NCI-H2107 (cell line): ENCODE measurements at places on chromosomes 11 and 22.
A peak's percentile ranks its signal among the peaks of the same experiment; 100 is the strongest.

DNA sequence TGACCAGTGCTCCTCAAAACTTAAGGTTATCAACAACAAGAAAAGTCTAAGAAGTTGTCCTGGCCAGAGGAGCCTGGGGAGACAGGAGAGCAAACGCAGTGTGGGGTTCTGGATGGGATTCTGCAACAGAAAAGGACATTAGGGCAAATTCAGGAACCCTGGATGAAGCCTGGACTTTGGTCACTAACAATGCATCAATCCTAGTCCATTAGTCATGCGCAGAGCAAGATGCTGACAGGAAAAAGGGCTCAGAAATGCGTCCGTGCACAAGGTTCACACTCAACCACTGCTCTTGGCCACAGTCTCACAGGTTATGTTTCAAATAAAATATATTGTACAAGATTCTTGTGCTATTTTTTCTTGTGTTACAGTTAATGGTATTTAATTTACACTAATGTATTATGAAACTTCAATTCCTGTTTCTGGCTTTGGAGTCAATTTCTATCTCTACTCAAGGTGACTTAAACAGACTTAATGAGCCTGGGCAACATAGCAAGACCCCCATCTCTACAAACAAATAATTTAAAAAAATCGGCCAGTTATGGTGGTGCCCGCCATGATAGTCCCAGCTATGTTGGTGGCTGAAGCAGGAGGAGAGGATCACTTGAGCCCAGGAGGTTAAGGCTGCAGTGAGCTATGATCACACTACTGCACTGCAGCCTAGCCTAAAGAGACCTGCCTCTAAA lies 13.6 kb downstream of the GNB1L start:
- no peak for DNase-seq

DNA sequence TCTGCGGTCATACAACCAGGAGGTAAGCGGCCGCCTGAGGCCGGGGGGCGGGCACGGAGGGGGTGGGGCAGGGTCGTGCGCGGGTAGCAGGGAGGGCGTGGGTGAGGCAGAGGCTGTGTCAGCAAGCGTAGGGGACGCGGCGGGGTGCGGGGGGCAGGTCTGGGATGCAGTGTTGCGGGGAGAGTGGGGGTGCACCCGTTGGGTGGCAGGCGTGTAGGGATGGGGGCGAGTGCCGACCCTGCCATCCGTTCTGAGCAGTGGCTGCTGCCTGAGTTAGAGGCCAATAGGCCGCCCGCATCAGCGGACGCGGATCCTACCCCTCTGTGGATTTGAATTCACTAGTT lies 1.4 kb downstream of the RIC8A start:
- DNase-seq = no peak

DNA sequence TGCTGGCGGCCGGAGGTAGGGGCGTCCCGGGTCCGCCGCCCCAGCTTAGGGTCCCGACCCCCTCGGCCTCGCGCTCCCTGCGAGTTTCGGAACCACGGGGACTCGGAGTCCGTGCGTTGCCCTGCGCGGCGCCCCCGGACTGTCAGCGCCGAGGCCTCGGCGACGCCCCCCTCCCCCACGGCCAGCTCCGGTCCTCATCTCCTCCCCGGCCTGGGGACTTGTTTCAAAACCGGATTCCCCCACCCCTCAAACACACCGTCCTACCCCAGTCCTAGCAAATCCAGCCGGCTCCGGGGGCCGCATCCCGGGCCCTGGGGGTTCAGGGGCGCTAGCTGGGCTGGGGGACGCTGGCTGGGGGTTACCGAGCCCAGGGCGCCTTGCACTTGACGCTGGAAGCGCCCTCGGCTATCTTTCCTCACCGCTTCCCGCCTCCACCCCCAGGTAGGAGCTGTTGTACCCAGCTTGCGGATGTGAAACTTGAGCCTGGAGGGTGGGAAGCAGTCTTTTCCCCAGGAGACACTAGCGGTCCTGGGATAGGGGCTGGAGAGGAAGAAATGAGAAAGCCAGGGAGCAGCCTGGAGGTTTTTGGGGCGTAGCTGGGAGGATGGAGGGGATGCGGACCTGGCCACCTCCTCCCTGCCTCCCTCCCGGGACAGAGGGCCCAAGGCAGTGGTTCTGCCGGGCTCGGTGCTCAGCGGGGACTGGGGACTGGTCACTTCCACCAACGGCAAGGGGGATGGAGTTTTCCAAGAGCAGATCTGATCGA lies 550 bp downstream of the FBLN1 start:
- DNase-seq = no peak

- no peak for DNase-seq
Measured at GRCh38 chr11:83721263-83721662, 435.1 kb upstream of the CCDC90B start.

- DNase-seq = no peak
Measured at GRCh38 chr11:65225279-65226102, 36.3 kb upstream of the POLA2 start.

GRCh38 chr11:131868629-131869507 lies 498.5 kb downstream of the NTM start:
- no peak for DNase-seq

- DNase-seq = no peak
Measured at GRCh38 chr11:4496557-4497248, 14.3 kb downstream of the OR52K1 start.

DNA sequence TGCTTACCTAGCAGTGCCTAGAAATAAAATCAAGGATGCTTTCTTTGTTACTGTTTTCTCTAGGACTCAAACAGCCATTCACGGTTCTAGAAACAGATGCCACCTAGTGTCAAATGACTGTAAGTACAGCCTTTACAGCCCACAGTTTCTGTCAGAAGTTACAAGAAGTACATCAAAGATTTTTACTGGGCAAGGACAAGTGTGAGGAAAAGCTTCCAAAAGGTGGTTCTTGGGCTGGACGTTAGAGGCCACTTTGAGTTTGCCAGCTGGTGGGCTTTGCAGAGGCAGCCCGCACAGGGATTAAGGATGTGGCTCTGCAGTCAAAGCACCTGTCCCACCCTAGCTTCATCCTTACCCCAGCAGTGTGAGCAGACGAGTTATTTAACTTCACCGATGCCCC lies 6.9 kb downstream of the KMT5B start:
- peak; percentile 19 for DNase-seq

- no peak for DNase-seq
Measured at GRCh38 chr22:32335471-32335870, 22.2 kb upstream of the RFPL3 start.

DNA sequence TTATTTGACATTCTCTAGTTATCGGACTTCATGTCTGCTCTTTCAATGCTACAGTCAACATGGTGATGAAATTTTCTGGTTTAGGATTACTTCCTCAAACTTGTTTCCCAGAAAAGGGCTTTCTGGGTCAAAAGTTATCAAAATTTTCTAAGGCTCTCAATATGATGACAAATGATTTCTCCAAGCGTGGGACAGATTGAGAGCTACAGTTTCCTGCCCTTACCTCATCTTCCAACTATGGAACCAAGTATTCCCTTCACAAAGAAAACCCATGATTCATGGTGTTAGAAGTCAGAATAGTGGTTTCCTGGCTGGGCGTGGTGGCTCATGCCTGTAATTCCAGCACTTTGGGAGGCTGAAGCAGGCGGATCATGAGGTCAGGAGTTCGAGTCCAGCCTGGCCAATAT lies 17.8 kb downstream of the MYO18B start:
- no peak for DNase-seq

DNA sequence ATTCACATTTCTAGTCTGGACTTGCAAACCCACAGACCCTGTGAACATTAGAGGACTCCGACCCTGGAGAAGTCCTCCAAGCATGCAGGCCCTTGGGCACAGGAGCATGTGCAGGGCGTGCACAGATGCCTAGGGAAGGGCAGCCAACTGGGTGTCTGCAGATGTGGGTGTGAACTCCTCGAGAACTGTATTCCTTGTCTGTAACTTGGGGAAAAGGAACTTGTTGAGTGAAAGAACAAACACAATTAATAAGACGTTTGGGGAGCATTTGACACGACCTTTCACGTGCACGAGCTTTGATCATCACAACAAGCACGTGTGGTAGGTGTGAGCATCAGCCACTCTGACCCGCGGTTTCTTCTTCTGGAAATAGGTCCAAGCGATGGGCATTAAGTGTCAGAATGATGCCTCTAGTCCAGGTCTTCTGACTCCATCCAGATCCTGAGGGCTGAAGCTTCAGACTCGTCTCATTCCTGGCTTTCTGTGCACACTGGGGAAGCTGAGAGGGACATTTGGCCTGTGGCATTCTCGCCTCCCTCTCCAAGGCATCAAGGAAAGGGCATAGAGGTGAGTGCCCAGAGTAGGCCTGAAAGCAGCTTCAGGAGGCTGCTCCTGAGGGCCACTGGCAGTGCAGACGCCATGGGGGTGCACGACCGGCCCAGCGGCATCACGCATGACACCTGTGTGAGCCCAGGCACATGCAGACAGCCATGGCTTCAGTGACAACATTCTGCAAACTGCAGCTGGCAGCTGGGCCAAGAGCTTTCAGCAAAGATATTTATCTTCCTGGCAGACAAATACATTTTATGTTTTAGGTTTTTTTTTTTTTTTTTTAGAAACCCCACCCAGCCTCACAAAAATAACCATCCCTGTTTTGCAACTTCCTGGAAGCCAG lies 32.5 kb downstream of the ALX4 start:
- DNase-seq = no peak

DNA sequence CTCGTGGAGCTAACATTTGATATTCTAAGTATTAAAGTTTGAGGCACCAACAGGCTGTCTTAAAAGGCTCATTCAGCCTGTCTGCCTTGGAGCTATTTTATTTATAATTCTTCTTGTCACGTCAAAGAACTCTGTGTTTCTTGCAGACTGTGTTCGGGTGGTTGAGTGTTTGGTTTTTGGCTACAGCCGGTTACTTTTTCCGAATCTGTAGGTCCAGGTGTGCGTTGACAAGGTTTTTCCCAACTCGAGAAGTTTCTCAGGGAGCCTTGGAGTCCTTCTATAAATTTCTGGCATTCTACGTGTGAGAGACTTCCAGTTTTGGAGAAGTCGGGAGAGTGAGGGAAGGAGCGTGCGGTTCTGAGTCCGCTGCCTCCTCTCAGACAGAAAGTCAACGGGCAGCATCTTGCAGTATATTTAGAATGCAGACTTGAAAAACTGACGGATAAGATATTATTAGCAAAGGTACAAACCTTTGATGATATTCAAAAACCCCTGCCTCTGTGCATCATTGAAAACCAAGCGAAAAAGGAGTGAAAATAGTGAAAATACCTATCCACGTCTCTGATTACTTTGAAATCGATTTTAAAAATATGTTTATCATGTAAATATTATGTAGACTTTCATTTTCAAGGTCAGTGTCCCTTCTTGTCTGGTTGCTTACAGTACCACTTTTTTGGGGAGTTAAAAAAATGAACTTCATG lies 85.2 kb upstream of the PPARA start:
- no peak for DNase-seq

- DNase-seq = no peak
Measured at GRCh38 chr11:10478574-10479550, 23.8 kb downstream of the AMPD3 start.

GRCh38 chr11:79117488-79117887 lies 323.3 kb downstream of the TENM4 start:
- DNase-seq = no peak

GRCh38 chr22:35552196-35552842 lies 11.7 kb downstream of the RASD2 start:
- no peak for DNase-seq

DNA sequence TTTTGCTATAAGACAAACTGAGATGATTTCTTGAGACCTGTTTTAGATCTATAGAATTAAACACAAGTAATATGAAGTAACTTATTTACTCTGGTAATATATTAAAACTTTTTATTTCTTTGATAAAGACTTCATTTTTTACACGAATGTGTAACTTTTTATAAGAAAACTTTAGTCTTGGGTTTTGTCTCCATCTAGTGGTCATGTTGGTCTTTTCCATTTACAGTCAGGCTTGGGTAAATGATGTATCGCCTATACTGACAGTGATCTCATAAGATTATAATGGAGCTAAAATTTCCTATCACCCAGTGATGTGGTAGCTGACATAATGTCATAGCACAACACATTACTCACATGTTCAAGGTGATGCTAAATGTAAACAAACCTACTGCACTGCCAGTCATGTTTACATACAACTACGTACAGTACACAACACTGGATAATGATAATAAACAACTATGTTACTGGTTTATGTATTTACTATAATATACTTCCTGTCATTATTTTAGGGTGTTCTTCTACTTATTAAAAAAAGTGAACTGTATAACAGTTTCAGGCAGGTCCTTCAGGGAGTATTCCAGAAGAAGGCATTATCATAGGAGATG lies 7.5 kb upstream of the C11orf97 start:
- no peak for DNase-seq

GRCh38 chr11:28476049-28476448 lies 367.9 kb downstream of the METTL15 start:
- DNase-seq = no peak

DNA sequence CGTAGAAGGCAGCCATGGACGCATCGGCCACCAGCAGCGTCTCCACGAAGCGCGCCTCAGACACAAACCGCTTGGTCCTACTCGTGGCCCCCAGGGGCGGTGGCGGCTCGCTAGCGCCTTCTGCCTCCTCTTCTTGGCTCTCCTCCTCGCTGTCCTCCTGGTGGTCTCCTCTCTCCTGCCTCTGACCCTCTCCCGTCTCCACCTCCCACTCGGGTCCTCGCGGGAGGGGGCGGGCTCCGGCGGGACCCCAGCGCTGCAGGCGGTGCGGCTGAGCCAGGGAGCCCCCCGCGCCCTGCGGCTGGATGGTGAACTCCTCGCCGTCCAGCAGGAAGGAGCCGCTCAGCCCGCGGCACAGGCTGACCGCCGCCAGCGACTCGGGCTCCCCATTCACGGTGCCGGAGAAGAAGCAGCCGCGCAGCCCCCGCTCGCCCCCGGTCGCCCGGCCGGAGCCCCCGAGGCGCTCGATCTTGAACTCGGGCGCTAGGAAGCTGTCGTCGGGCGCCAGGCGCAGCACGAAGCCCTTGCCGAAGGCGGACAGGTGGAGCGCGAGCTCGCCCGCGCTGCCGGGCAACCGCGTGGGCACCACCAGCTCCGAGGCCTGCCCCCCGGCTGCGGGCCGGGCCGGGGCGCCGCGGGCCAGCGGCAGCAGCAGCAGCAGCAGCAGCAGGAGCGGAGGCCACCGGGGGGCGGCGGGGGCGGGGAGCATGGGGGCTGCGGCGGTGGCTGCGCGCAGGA lies 661 bp downstream of the ADAMTS8 start:
- DNase-seq = no peak
